CD8-positive, alpha-beta memory T cell (primary cell): ENCODE measurements at places on chromosomes 2 and 18. TPM values are rescaled to one million over a fixed set of nuclear protein-coding genes. Genes with fewer than 3 reads are reported as not detected.

LONRF2 gene
- 0.13 TPM for total RNA-seq

DNA sequence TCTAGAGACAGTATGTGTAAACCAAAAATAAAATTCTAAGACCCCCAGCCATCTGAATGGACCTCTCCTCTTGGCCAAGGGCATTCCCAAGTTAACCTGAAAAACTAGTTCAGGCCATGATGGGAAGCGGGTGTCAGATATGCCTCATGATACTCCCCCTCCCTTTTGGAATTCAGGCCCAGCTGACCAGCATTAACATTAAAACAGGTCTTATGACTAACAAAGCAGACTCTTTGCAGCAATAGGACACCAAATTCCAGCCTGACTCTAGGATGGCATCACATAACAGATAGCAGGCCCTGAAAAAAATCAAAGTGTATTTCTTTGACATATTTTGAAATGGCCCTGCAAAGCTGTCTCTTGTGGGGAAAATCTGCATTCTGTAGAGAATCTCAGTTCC, 73.3 kb upstream of the L3MBTL4 start:
- no peak for DNase-seq

- DNase-seq, result no peak
Observed at GRCh38 chr2:106708209-106708608, 177.8 kb downstream of the ST6GAL2 start.

REEP1 gene
- total RNA-seq, result 0.20 TPM

ALPG gene
- not detected for total RNA-seq

GRCh38 chr18:69580107-69580506, 179.4 kb downstream of the DOK6 start:
- no peak for DNase-seq

UGT1A3 gene
- total RNA-seq, result not detected

- no peak for DNase-seq
Observed at GRCh38 chr18:22132763-22133162, 36.6 kb upstream of the GATA6 start.

GRCh38 chr2:113212245-113213060, 38.7 kb downstream of the PSD4 start:
- no peak for DNase-seq

GRCh38 chr2:9657083-9657482, 26.3 kb upstream of the YWHAQ start:
- no peak for DNase-seq

- DNase-seq, result no peak
Observed at GRCh38 chr2:10557506-10558265, 109.6 kb upstream of the ODC1 start.

DPP4 gene
- 15.4 TPM for total RNA-seq

- DNase-seq, result no peak
Observed at GRCh38 chr18:9906481-9906880, 7.3 kb upstream of the VAPA start.

PIEZO2 gene
- not detected for total RNA-seq

GRCh38 chr2:149703281-149703680, 115.7 kb upstream of the MMADHC start:
- no peak for DNase-seq

GRCh38 chr18:40577239-40577980, 1377.6 kb upstream of the PIK3C3 start:
- DNase-seq, result no peak

STON1 gene
- total RNA-seq, result 0.89 TPM

- DNase-seq, result no peak
Observed at GRCh38 chr18:49648326-49648725, 86.5 kb downstream of the LIPG start.

RAB6C gene
- 0.09 TPM for total RNA-seq

DNA sequence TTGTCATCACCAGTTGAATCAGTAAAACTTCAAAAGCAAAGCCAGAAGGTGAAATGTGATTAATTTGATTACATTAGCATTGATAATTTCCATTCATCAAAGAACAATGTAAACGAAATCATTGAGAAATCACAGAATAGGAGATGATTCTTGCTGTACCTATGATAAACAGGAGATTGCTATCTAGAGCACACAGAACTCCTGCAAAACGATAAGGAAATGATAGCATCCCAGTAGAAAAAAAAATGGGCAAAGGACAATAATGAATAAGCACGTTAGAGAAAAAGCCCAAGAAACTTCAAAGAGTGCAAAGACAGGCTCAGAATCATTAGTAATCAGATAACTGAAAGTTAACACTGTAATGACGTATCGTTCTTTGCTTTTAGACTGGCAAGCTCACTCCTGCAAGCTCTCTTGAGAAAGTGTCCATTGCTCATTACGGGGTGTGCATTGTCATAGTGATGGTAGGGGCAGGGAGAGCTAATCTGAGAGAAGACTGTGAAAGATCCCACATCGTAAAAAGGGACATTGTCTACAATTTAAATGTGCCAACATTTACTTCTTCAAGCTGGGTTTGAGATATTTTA, 143.6 kb downstream of the SPP2 start:
- no peak for DNase-seq

GRCh38 chr2:25514043-25514637, 159.2 kb downstream of the DTNB start:
- DNase-seq, result no peak

POTEC gene
- total RNA-seq, result not detected

DNA sequence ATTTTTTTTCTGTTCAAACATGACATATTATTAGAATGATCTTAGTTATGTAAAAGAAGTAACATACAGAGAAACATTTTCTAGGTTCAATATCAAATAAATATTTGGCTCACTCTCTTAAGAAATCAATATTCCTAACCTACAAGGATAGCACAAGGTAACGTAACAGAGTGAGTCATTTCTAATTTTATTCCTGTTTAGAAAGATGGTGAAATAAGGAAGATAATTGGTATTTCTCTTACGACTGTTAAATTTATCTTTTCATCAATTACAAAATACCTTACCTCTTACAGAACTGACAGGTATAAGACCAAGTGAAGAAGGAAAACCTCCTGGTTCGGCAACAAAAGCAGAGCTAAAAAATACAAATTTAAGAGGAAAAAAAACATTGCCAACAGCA, 45.1 kb downstream of the PRELID3A start:
- no peak for DNase-seq

- no peak for DNase-seq
Observed at GRCh38 chr2:117980783-117981676, 32.8 kb downstream of the CCDC93 start.

DNA sequence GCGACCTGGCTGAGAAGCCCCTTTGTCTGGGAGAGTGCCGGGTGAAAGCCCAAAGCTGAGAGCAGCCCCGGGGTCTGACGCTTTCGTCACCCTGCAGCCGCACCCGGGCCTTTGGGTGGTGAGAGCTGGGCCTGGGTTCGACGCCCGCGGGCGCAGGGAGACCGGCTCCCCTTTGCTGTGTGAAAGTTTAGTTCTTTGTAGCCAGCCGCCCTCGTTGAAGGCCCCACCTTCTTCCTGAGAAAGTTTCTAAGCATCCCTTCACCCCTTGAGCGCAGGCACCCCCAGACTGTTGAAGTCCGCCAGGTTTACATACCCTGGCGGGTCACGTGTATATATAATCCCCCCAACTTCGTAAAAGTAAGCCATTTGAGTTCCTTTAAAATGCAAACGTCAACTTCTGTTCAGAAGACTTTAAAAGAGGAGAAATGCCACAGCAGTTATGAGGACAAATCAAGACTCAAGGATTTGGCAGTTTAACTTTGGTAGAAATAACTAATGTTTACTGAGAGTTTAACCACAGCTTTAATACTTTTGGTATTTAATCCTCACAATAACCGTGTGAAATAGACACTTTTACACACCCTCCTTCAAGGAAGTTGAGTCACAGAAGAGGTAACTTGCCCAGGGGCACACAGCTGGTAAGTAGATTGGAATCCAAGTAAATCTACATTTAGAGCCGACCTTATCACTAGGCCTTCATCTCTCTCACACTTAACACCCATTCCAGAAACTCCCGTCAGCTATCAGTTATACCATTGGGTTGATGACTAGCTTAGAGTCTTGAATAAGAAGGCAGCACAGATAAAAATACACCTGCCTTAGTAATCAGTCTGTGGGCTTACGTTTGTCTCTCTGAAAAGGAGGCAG, 1.1 kb upstream of the MBOAT2 start:
- DNase-seq, result no peak

DNA sequence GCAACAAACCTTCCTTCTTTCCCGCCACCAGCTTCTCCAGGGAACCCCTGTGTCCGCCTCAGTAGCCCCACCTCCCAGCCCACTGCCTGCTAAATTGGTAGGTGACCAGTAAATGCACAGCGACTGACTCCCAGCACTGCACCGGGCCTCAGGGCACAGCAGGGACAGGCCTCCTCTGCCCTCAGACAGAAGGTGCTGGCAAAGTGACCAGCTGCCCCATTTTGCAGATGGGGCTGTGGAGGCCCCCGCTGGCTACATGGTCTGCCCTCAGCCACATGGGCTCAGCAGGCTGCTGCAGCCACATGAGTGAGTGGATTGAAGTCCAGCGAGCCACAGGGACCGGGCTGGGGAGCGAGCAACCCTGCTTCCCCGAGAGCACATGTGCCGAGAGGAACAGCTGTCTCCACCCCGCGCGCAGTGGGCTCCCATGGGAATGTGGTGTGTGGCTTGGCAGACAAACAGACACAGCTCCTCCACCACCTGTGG, 7.8 kb upstream of the NPPC start:
- no peak for DNase-seq

GRCh38 chr2:231617059-231617926, 24.6 kb downstream of the TEX44 start:
- DNase-seq, result no peak

RAPH1 gene
- 2.8 TPM for total RNA-seq

DNA sequence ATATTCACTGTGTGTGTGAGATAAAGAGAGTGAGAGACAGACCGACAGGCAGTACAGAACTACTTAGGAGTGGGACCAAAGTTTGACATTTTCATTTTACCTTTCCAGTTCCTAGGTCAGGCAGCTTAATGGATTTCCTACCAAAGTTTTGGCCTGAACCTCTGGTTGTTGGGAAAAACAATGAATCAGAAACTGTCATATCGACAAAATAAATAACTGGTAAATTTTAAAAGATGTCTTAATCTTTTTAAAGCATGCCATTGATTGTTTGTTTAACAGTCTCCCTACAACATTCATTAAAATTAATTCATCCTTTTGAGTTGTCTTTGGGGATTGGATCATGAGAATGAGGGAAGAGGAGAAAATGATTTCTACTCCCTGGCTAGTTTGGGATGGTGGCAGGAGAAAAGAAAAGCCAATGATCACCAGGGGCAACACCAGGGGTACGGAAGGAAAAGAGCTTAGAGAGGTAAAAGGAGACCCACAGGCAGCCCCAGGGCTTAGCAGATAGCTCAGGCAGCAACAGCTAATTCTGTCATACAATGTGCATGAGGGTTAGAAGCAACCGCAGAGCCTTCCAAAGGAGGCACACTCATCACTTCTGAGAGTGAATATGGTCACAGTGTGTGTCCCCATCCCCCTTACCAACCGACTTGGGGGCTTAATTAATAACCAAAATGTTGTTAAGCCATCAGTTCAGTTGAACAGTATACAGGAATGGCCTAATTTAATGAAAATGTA, 98.5 kb downstream of the CCDC141 start:
- DNase-seq, result no peak

DNA sequence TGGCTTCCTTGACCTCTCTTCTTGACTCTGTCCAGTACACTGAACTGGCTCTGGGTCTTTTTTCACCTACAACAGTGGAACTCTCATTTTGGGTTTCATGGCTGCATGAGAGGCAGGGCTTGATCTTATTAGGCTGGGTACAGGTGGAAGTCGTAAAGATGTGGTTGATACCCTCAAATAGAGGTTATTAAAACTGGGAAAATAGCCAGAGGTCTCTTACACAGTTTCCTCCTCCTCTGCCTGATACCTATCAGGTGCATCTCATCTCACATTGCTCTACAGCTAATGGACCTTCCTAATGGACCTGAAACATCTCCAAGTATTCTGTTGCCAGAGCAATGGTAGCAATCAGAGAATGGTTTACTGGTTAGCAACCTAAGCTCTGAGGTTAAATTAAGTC, 231.8 kb downstream of the ETAA1 start:
- no peak for DNase-seq

OSR1 gene
- total RNA-seq, result not detected

ANKRD62 gene
- not detected for total RNA-seq

ACADL gene
- not detected for total RNA-seq

NMUR1 gene
- 0.15 TPM for total RNA-seq

DNA sequence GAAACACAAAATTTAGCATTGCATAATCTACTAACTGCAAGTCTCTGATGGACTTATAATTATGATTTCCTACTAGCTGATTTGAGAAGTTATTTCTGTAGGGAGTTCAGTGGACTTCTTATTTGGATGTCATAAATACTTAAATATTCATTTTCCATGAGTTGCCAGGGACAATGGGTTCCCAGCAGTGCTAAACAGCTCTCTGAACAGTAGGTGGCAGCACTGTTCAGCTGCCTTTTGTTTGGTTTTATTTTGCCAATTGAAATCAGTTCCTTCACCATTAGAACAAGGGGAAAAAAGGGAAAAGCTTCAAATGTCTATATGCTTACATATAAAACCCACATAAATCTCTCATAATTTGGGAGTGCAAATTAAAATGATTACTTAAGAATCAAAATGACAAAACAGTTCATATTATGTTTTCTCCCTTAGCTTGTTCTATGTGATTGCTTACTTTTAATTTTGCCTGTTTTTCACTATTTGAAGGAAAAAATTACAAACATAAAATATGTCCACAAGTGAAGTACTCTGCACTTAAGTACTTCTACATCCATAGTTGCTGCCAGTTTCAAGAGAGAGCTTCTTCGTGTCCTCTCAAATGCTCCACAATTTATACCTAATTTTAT, 898.9 kb downstream of the CPS1 start:
- DNase-seq, result no peak

- DNase-seq, result no peak
Observed at GRCh38 chr2:75799859-75800258, 89.1 kb upstream of the GCFC2 start.

DNA sequence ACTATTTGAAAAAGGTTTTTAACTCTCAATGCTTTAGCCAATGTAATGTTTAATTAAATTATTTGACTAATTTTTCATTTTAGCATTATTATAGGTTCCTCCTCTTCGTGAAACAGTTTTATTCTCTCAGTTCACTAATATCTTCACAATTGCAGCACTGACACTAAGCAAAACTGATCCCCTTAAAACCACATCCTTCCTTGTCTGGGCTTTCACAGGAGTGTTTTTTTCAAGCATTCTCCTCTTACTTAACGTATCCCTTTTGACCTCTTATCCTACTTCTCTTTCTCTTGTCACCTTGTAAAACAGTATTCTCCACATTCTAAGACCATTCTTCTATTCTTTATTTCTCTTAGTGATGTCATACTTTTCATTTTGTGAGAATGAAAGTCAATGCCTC, 112.8 kb downstream of the DSC3 start:
- no peak for DNase-seq
